ENCODE measurements at places on chromosomes 3 and 15.

DNA sequence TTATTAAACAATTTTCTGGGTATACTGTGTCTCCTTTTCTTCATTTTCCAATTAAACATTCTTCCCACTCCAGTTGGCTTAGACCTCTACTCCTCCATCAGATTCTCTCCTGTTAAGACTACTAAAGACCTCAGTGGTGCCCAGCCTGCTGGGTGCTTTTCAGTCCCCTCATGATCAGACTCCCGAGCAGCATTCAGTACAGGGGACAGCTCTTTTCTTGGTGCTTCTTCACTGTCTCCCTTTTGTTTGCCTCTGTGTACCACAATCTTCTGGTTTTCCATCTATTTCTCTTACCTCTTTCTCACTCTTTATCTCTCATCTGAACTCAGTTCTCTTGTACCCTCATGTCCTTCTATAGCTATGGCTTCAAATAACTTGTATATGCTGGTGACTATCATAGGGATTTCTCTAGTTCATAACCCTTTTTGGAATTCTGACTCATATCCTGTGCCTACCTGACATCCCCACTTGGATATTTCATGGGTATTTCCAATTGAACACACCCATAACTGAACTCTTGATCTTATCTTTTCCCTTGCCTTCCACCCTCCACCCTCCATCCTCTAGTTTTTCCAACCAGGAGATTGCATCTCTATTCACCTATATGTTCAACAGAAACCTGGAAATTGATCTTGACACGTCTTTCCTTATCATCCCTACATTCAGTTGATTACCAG is 55.6 kb upstream of the ABHD10 start:
- DNase-seq = no peak

GRCh38 chr3:52535411-52536111 is 844 bp upstream of the UQCC5 start:
- DNase-seq = no peak

- DNase-seq = no peak
Observed at GRCh38 chr15:89898614-89899294, 5.0 kb upstream of the AP3S2 start.

GRCh38 chr3:153927107-153927506 is 194.1 kb upstream of the ARHGEF26 start:
- no peak for DNase-seq

- DNase-seq = no peak
Observed at GRCh38 chr3:122067588-122068240, 12.6 kb downstream of the CD86 start.

DNA sequence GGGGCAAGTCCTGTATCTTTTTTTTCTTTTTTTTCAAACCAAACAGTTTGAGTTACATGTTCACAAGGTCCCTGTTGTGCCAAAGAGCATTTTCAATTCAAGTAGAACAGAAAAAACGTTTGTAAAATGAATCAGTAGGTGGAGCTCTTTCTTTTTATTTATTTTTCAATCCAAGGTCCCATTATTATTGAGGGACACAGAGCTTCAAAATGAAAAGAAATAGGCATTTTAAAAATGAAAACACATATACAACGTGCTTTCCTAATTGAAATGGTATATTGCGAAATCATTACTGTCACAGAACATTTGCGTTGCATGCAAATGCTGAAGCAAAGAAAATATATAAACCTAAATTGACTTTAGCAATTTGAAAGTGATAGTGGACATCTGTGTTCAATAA is 711.0 kb downstream of the MECOM start:
- DNase-seq = no peak

DNA sequence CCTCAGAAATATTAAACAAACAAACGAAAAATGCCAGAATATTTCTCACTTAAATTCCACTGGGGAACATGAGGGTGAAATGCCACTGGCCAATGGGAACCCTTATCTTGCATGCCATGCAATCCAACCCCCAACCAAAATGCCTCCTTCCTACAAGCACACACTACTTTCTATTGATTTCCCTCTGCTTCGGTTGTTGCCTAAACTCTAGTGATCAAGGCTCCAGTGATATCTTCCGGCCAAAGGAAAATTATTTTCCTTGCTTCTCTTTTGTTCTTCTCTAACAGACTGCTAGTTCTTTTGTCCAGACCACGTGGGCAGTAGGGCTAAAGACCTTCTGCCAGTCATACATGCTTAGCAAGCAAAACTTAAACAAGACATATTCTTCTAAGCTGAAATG is 115.7 kb downstream of the TMCC1 start:
- no peak for DNase-seq

- DNase-seq = no peak
Observed at GRCh38 chr15:78873793-78874765, 1.4 kb downstream of the MORF4L1 start.

DNA sequence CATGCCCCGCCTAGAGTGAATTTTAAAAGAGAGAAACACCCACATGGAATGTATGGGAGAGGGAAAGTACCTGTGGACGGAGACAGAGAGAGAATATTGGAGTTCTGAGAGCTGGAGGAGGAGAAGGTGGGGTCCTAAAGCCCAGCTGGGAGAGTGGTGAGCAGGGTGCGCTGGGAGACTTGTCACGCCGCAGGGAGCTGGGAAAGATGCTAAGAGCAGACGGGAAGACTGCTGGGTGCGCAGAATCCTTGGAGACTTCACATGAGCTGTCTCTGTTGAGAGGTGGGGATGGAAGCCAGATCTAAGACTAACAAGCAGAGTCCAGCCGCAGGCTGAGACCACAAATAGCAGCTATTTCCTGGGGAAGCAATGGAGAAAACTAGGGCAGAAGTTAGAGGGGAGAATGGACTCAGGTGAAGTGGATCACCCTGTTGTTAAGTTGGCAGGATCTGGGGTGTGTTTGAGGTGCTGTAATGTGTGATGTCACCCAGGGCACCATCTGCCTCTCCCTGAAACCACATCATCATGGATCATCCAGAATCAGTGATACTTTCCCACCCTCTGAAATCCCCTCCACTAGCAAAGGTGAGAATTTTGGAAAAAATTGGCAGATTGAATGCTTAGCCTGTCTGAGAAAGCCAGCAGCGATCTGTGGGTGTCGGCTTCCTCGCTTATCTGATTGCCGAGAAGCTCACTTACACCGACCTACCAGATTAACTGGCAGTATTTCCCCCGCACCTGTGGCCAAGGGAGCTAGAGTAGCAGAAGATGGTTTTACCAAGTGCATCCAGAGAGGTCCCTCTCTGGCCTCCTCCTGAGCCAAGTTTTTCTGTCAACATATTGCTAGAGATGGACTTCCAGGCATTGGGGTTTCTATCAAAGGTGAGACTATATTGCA is 174.8 kb upstream of the BHLHE40 start:
- DNase-seq = no peak

- DNase-seq = no peak
Observed at GRCh38 chr3:129686941-129687340, 80.5 kb upstream of the PLXND1 start.

- DNase-seq = no peak
Observed at GRCh38 chr3:12467746-12468145, 16.5 kb upstream of the TSEN2 start.

DNA sequence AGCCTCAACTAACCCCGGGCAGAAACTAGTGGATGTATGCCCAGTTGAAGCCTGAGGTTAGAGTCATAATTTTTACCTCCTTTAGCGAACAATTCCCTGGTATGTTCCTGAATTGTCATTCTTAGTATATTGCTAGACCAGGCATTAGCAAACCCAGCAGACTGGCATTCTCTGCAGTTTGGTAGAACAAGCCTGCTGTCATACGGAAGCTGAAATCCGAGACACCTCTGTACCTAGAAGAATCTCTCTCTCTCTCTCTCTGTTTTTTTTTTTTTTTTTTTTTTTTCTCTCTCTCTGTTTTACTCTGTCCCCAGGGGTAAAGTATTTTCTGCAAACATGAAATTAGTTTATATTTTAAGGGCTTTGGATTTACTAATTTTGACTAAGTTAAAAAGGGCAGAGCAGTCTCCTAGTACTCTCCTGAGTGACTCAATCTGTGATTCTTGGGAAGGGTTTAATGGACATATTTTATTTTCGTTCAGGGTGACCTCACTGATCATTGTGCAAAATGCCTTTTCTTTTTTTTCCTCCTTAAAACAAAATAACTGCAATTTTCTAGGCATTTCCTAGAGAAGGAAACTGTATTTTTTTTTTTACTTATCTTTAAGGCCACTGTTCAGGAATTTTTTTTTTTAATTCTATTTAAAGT is 133.6 kb upstream of the ICE2 start:
- no peak for DNase-seq

GRCh38 chr15:66872405-66872804 is 170.4 kb downstream of the SMAD6 start:
- DNase-seq = no peak

GRCh38 chr3:127351775-127352350 is 64.0 kb upstream of the PRR20G start:
- DNase-seq = no peak

GRCh38 chr3:139522421-139522820 is 17.1 kb downstream of the RBP1 start:
- DNase-seq = no peak

- DNase-seq = no peak
Observed at GRCh38 chr3:7684182-7684715, 817.4 kb upstream of the LMCD1 start.

GRCh38 chr15:76339305-76340197 is 3.0 kb downstream of the ISL2 start:
- no peak for DNase-seq

DNA sequence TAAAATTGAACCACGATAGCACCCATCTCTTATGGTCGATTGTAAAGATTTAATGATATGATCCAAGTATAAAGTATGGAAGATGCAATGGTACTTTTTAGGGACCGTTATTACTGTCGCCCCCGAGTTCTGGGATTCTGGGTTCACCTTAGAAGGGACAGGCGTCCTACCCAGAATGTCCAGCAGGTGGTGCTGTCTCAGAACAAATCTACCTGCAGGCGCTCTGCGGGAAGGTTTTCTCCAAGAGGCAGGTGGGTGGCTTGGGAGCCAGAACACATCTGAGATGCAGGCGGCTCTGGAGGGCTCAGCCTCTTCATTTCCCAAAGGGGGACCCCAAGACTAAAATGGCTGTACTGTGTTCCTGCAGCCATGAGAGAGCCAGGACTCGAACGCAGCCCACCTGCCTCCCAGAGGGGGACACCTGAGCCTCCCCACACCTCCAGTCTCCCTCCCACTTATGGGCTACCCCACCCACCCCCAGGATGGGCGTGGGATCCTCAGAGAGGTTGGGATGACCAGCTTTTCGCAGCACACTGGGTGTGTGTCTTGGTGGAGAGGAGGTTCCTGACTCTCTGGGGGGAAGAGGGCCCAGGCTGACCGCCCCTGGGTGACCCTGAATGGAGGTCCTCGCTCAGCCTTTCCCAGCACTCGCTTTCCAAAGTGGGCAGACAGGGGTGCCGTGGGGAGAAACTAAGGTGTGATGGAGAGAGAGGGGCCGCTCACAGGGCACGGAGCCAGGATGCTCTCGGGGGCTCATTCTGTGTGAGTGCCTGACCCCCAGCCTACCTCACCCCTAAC is 28.1 kb upstream of the CORO2B start:
- DNase-seq = no peak

GRCh38 chr15:42010434-42010833 is 10.4 kb downstream of the PLA2G4E start:
- no peak for DNase-seq

DNA sequence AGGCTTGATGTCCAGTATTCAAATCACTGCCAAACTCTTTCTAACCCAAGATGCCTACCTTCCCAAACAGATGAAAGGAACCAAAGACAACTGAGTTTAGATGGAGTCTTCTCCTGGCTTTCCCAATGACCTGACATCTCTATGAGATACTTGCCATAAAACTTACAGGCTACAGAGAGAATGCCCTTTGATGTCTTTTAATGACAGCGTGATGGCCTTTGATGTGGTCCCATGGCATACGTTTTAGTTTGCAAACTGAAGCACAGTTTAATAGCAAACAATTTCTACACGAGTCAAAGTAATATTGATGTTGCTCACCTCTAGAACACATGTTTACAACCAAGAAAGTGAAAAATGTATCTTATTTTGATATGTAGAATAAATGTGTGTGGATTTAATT is 73.2 kb downstream of the ZIC4 start:
- no peak for DNase-seq

DNA sequence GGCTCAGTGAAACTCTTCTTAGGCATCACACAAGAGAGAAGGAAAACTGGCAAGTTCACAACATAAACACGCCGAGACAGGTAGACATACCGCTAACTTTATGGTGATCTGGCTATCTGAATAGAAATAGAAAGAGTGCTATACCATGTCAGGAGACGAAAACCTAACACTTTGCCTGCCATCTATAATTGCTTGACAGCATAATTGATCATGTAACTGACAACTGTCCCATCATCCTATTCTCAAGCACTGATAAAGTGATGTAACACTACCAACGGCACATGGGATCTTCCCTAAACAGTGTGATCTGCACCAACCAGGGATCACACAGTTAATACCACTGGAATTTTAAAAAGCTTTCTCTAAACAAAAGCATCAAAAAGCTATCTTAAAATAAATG is 270.9 kb upstream of the NSMCE3 start:
- DNase-seq = no peak

GRCh38 chr3:18234717-18235335 is 190.3 kb downstream of the SATB1 start:
- no peak for DNase-seq

GRCh38 chr3:121698901-121699300 is 38.2 kb upstream of the HCLS1 start:
- no peak for DNase-seq

DNA sequence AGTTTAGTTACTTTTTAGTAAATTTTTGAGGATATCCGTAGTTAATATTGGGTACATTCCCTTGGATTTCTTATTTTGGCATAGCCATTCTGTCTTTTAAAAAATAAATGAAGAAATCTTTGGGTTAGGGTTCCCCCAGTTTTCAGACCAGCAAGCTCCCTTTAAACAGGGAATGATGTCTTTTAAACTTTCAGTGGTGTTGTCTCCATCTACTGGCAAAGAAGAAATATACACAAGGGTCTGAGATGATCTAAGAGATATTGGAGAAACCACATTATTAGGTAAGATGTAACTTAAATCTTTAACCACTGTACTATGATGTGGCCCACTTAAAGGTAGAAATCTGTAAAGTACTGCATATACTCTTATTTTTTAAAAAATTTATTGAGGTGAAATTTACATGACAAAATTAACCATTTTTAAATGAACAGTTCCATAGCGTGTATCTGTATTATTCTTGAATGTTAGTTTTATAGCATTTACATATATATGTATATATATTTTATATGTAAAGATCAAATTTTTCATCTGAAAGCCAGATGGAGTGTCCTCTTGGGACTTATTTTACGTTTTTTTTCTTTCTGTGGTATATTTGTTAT is 35.1 kb upstream of the EIF3J start:
- no peak for DNase-seq

- DNase-seq = no peak
Observed at GRCh38 chr3:48783304-48783703, 64.4 kb downstream of the PRKAR2A start.

Measured in mucosa of descending colon (tissue), 3 donors.